ENCODE measurements at places on chromosomes 7 and 10. TPM values are rescaled to one million over a fixed set of nuclear protein-coding genes. Genes with fewer than 3 reads are reported as not detected.

The NUTM2B gene
- 0.09 TPM for total RNA-seq

The CALHM3 gene
- total RNA-seq: not detected

The CCZ1B gene
- 89.6 TPM for total RNA-seq

The TMEM196 gene
- not detected for total RNA-seq

The PITX3 gene
- not detected for total RNA-seq

The PRKCQ gene
- total RNA-seq: 0.75 TPM

The GPR37 gene
- total RNA-seq: 4.7 TPM

The CROT gene
- 7.6 TPM for total RNA-seq

The PAX2 gene
- total RNA-seq: not detected

The NRAP gene
- total RNA-seq: not detected

The PTF1A gene
- total RNA-seq: not detected

The ITPRID1 gene
- total RNA-seq: not detected

The PCLO gene
- total RNA-seq: 0.45 TPM

The PKD1L1 gene
- 0.90 TPM for total RNA-seq

The VPS37D gene
- 4.0 TPM for total RNA-seq

Data from endothelial cell of coronary artery (primary cell).